Activated CD4-positive, alpha-beta memory T cell treated with anti-CD3 and anti-CD28 coated beads for 36 hours (primary cell): ENCODE measurements at places on chromosomes 12 and 14. TPM values are rescaled to one million over a fixed set of nuclear protein-coding genes. Genes with fewer than 3 reads are reported as not detected.

DNA sequence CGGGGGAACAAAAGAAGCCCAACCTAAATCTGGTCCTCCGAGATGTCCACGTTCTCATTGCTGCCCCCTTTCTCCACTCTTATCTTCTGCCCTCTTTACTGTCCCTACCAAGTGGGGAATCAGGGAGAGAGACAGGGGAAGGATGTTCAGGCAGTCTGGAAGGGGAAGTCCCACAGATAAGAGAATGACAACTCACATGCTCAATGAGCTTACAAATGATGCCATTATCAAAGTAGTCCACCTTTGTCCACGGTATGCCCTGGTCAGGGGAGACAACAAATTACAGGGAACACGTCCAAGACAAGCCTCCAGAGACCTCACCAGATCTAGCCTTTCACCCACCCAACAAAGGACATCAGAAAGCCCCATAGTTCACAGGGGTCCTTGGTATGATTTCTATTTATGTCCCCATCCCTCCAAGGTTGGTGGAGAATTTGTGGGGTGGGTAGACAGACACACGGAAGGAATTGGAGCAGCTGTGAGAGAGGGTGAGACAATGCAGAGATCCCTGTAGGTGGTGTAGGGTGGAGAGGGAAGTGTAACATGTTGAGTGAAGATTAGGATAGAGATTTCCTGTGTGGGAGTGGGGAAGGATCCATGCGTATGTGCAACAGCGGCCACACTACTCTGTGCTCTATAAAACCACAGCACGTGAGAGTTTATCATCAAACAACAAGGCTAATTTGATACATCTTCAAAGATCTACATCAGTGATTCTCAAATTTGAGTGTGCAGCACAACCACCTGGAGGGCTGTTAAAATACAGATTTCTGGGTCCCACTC is 10.7 kb downstream of the MYO1A start:
- no peak overlapping the region for H3K4me3 ChIP-seq
- no peak overlapping the region for H3K27ac ChIP-seq
- no peaks in the 10 kb centered on the region for H3K36me3 ChIP-seq
- H3K27me3 ChIP-seq: no peaks in the 10 kb centered on the region

DNA sequence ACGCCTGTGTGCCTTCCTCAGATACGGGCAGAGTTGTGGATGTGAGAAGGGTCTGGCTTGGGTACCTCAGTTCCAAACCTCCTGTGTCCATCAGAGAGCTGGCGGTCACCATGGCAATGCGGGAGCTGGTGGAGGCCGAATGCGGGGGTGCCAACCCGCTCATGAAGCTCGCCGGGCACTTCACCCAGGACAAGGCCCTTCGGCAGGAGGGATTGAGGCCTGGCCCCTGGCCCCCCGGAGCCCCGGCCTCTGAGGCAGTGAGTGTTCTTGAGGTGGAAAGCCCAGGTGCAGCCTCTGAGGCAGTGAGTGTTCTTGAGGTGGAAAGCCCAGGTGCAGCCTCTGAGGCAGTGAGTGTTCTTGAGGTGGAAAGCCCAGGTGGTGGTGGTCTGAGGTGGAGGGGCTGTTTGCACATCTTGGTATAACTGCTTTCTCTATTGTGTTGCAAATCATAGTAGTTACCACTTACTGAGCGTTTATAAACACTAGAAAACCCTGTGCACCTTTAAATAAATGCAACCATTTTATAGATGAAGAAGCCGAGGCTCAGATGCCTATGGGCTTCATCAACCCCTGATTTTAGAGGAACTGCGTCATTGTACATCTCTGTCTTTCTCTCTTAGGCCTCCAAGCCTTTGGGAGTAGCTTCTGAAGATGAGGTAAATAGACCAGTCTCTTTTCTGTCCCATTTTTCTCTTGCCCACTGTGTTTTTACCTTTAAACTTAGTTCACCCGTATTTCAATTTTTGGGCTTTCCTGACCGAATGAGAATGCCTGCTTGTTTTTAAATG is 976 bp downstream of the PEX5 start:
- peaks cover 18% of the 10 kb centered on the region for H3K36me3 ChIP-seq
- H3K4me3 ChIP-seq: peak overlapping the region; percentile 86
- H3K4me1 ChIP-seq: peaks cover 50% of the 10 kb centered on the region
- H3K27me3 ChIP-seq: no peaks in the 10 kb centered on the region
- no peak for DNase-seq

DNA sequence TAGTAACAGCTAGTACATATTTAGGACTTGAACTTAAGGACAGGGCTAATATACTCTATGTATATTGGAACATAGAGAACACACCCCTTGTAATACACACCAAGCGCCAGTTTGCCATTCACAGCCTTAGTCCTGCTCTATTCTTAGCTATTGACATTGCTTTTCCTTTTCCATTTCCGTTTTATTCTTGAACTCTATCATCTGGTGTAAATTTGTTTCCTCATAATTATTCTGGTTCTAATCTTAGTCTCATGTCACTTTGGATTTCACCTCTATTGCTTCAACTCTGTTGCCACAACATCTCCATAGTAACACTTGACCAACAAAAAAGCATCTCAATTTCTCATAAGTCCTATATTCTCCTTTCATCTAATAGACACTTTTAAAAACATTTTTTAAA is 225.7 kb downstream of the PHLDA1 start:
- H3K36me3 ChIP-seq: no peaks in the 10 kb centered on the region
- no peak for DNase-seq
- no peak overlapping the region for H3K27ac ChIP-seq
- H3K4me1 ChIP-seq: no peaks in the 10 kb centered on the region
- H3K4me3 ChIP-seq: no peak overlapping the region

- no peaks in the 10 kb centered on the region for H3K36me3 ChIP-seq
- no peaks in the 10 kb centered on the region for H3K27me3 ChIP-seq
- H3K4me1 ChIP-seq: no peaks in the 10 kb centered on the region
- DNase-seq: no peak
- H3K27ac ChIP-seq: no peak overlapping the region
Observed at GRCh38 chr12:39846971-39847650, 227.5 kb upstream of the ABCD2 start.

- no peaks in the 10 kb centered on the region for H3K4me1 ChIP-seq
- no peaks in the 10 kb centered on the region for H3K36me3 ChIP-seq
- peaks cover 1% of the 10 kb centered on the region for H3K27me3 ChIP-seq
- H3K27ac ChIP-seq: no peak overlapping the region
Observed at GRCh38 chr12:49208676-49209075, 19.8 kb upstream of the TUBA1A start.

DNA sequence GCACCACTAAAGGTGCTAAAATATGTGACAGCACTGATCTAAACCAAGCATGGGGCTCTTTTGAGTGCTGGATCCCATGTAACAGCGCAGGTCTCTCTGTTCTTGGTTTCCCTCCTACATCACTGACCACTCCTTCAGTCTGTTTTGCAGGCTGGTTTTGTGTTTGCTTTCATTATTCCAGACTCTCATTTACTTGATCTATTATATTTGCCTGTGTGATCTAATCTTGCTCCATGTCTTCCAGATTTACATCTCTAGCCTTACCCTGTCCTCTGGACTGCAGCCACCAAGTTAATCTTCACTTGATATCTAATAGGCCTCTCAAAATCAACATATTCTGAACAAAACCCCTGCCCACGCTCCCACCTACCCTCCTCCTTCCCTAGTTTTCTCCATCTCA is 8.6 kb downstream of the GLIPR1 start:
- no peak overlapping the region for H3K4me3 ChIP-seq
- H3K36me3 ChIP-seq: peaks cover 11% of the 10 kb centered on the region
- peak overlapping the region; percentile 72 for H3K27ac ChIP-seq
- no peak for DNase-seq
- peaks cover 50% of the 10 kb centered on the region for H3K4me1 ChIP-seq

GRCh38 chr12:104863296-104863948 is 94.7 kb downstream of the SLC41A2 start:
- H3K27ac ChIP-seq: no peak overlapping the region
- no peak overlapping the region for H3K4me3 ChIP-seq
- no peaks in the 10 kb centered on the region for H3K27me3 ChIP-seq
- peaks cover 4% of the 10 kb centered on the region for H3K4me1 ChIP-seq

DNA sequence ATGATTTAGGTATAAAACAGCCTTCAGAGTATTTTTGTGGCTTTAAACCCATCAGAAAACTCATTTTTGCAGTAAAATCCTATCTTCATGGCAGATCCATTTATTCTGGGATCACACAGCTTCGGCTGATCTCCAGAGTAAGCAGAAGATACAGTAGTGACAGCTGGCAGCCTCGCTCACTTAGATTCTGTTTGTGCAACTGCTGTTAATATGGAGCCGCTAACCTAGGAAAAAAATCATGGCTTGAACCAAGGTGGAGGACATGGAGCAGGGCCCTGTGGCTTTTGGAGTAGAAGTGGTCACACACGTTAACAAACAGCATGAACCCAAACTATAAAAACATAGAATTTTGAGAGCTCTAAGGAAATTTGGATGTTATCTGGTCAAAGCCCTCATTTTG is 137.2 kb upstream of the ARHGAP5 start:
- no peak overlapping the region for H3K27ac ChIP-seq
- H3K36me3 ChIP-seq: no peaks in the 10 kb centered on the region

Gene SRRM4
- total RNA-seq: not detected

DNA sequence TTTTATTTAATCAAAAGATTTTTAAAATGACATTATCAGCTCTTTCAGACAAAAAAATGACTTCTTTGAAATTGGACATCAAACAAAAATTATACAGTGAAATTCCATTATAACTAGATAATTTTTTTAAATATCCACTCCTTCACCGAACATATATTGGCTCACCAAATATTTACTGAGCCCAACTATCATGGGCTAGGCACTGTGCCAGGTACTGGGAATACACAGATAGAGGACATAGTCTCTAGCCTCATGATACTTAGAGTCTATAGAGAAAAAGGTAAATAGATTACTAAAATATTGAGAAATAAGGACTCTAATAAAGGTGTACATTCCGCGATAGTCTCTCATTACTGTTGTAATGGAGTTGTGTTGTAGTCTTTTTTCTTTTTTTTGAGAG is 219.9 kb downstream of the SEC23A start:
- peaks cover 12% of the 10 kb centered on the region for H3K27me3 ChIP-seq
- H3K27ac ChIP-seq: no peak overlapping the region
- no peaks in the 10 kb centered on the region for H3K36me3 ChIP-seq
- no peak for DNase-seq
- H3K4me3 ChIP-seq: no peak overlapping the region

DNA sequence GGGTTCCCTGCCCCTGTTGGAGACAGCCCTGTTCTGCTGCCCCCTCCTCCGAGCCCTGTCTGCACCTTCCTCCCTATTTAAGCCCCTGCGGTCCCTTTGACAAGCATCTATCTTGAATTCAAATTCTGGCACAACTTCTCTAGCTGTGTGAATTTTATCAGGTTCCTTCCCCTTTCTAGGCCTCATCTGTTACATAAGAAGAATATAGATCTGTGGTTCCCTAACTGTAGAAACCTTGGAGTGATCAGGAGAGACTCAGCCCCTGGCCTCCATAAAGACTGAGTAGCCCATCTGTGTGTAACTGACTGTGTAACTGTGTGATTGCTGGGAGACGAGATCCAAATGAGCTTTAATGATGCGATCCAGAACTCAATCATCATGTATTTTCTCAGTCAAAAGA is 13.0 kb upstream of the RACGAP1 start:
- no peak overlapping the region for H3K4me3 ChIP-seq
- no peak for DNase-seq
- H3K27me3 ChIP-seq: peaks cover 2% of the 10 kb centered on the region
- H3K36me3 ChIP-seq: no peaks in the 10 kb centered on the region
- no peak overlapping the region for H3K27ac ChIP-seq

DNA sequence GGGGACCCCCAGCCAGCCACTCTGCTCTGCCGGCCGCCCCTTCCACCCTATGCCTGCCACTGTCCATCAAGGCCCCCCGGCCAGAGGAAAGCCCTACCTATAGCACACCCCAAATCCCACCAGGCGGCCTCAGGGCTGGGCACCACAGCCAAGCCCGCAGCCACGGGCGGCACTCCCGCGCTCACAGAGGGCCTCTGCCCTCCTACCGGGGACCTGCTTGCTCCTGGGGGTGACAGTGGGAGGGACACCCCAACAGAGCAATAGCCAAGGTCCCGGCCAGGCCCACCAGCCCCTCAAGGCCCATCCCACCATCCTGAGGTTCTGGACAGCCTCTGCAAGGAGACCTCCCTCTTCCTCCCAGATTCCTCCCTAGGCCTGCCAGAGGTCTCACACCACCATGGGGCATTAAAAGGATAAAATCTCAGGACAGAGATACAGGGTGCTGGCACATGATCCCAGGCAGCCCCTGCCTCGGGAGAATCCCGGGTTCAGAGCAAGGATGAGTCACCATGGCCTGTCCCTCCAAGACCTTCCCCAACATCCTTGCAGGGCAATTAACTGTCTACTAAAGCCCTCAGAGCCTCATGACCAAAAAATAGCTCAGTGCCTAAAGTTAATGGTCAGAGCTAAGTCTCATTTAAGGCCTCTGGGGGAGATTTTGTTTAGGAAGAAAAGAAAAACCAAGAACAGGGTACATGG is 17.1 kb downstream of the CCDC85C start:
- no peaks in the 10 kb centered on the region for H3K27me3 ChIP-seq
- peaks cover 5% of the 10 kb centered on the region for H3K4me1 ChIP-seq
- no peaks in the 10 kb centered on the region for H3K36me3 ChIP-seq
- H3K4me3 ChIP-seq: no peak overlapping the region
- no peak for DNase-seq

Gene PKP2
- total RNA-seq: 0.36 TPM

Gene MFAP5
- not detected for total RNA-seq

Gene SELPLG
- 60.1 TPM for total RNA-seq

GRCh38 chr12:29164477-29165393 is 15.7 kb downstream of the FAR2 start:
- H3K4me3 ChIP-seq: no peak overlapping the region
- H3K27ac ChIP-seq: no peak overlapping the region
- peaks cover 21% of the 10 kb centered on the region for H3K4me1 ChIP-seq
- no peaks in the 10 kb centered on the region for H3K27me3 ChIP-seq

- H3K36me3 ChIP-seq: no peaks in the 10 kb centered on the region
- H3K27ac ChIP-seq: no peak overlapping the region
- H3K4me1 ChIP-seq: no peaks in the 10 kb centered on the region
- no peaks in the 10 kb centered on the region for H3K27me3 ChIP-seq
- no peak for DNase-seq
Observed at GRCh38 chr14:49106741-49107667, 479.2 kb downstream of the RPS29 start.

Gene OR6S1
- not detected for total RNA-seq

DNA sequence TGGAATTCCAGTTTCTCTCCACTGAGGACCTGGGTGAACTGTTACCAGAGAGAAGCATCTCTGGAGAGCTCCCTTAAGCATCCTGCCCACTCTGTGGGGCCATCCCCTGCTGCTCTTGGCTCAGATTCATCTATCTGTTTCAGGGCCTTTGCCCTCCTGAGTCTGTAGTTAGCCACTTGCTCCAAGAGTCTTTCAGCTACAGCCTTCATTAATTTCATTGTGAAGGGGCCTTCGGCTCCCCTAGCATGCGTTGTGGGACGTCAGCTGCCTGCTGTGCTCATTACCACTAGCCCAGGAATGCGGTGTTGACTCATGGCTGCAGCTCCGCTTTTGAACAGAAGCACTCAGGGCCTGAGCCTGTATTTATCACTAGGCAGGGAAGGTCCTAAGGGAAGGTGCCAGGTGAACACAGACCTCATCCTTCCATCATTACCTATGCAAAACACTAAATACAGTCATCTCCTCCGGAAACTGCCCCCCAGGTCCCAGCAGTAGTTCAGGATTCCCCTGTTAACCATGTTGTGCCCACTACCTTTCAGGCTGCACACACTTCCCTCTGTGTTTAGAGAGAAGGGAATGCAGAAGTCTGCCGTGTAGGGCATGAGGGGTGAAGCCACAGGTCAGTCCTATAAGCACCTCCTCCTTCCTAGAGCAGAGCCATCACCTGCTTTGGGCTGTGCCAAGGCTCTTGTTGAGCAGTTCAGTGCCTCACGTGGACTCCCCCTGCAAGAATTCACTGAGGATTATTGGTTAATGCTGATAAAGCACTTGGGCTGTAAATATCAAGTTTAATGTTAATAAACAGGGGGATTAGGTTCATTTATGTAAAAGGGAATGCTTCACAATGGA is 191.4 kb downstream of the CACNA1C start:
- no peaks in the 10 kb centered on the region for H3K36me3 ChIP-seq
- H3K27ac ChIP-seq: no peak overlapping the region
- no peaks in the 10 kb centered on the region for H3K4me1 ChIP-seq
- peaks cover 6% of the 10 kb centered on the region for H3K27me3 ChIP-seq
- no peak for DNase-seq
